Stimulated activated CD4-positive, alpha-beta T cell treated with anti-CD3 and anti-CD28 coated beads, Interleukin-2, amount 100 ng/mL, for 48 hours (primary cell): ENCODE measurements at places on chromosomes 3 and 15.

- no peak for DNase-seq
Observed at GRCh38 chr15:48292458-48292857, 38.8 kb upstream of the DUT start.

DNA sequence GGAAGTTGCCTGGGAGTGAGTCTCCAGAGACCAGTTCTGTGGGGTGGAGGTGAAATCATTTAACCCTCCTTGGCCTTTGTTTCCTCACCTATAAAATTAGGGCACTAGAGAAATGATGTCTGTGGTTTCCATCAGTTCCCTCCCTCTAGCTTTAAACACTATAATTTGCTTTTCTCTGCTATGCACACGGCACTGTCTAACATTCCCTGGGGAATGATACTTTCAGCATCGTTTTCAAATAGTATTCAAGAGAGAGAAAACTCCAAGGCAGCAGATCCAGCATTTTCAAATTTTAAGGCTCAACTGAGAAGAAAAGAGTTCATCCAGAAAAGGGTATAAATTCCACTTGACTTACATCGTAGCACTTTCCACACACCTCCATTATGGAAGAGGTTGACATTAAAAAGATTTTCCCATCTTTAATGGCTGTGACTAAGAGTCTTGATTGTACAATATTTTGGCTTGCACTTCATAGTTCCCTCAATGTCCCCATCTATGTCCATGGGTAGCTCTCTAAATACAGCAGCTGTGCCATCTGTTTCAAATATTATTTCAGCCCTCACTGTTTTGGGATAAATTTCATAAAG, 137.7 kb upstream of the ZPLD1 start:
- no peak for DNase-seq

DNA sequence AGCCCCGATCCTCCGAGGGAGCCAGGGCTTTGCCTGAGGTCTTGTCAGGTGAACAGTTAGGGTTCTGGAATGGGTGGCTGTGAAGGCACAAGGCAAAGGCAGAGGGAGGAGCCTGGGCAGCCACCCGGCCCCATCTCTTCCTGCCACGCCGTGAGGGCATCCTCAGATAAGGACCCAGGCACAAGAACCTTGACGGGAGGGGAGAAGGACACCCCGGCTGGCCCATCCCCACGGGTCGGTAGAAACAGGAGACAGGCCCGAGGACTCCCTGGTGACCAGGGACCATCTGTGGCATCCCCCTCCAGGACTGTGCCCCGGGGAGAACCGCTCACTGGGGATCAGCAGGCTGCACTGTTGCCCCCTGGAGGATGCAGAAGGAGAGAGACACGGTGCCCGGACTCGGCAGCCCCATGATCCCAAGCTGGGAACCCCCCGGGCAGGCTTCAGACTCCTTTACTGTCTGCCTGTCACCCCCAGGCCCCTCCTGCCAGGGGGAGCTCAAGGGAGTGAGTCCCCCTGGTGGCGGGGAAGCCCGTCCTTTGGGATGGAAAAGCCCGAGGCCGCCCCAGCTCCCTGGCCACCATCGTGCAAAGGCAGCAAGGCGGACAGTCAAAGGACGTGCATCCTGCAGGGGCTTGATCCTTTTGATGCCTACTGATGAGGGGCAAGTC, 12.3 kb upstream of the PCSK6 start:
- DNase-seq = peak; percentile 57

DNA sequence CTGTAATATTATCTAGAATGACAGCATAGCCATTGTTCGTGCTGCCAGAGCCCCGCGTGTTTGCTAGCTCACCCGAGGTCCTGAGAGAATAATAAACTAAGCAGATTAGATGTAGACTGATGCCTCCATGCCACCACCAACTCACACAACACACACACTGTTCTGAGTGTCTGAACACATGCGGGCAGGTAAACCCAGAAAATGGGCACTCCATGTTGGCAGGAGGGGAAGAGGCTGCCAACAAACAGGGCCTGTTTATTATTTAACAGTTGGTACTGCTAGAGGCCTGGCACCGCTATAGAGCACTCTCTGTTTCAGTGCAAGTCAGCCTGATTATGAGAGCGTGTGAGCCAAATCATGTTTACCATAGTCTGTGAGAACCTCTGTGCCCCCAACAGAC, 299.0 kb downstream of the ZBTB20 start:
- DNase-seq = no peak

DNA sequence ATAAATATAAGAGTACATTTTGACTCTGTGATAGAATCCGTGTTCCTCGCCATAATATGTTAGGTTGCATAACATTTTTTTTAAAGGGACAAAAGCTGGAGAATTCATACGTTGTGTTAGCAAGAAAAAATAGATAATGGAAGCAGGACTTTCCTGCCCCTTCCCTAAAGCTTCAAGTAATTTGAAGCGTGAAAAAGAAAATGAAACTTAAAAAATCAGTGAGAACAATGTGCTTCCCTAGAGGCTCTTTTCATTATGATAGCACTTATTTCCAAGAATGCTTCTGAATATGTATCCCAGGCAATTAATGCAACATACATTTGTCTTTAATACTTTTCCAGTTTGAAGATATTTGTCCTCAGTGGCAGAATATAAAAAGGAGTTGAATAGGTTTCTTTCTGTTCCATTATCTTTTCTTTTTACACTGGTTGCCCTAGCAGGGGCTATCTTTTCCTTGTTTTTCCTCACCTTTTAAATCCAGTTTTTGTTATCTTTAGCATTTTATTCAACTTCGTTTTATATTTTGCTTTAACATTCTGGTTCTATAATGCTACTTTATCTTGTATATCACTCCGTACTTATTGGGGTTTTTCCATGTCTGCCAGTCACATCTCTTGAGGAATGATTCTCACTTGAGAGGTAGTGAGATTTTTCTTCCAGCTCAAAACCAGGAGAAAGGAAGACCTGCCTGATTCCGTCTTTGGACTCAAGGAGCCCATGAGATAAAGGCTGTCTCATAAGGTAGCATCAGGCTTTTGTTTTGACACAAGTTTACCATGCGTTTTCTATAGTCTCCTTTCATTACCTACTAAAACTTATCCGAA, 113.8 kb downstream of the MBNL1 start:
- DNase-seq = no peak

DNA sequence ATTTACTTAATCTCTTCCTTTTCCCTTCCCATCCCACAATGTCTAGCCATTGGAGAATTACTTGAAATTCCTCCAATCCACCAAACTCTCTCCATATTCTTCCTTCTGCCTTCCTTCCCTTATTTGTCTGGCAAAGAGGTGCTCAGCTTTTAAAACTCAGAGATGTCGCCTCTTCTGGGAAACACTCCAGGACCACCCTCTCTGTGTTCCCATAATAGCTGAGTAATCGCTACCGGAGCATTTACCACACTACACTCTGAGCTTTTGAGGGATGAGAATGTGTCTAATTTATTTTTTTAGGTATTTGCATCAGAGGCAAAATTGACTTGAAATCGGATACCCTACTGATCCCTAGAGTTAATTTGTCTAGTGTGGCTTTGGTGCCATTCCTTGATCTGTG, 245.7 kb upstream of the TPRG1 start:
- DNase-seq = no peak

DNA sequence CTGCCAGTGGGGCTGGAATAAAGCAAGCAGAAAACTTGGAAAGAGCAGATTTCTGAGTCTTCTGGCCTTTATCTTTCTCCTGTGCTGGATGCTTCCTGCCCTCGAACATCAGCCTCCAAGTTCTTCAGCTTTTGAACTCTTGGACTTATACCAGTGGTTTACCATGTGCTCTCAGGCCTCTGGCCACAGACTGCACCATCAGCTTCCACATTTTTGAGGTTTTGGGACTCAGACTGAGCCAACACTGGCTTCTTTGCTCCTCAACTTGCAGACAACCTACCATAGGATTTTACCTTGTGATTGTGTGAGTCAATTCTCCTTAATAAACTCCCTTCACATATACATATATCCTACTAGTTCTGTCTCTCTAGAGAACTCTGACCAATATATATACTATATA, 706.6 kb downstream of the NR2F2 start:
- DNase-seq = no peak

DNA sequence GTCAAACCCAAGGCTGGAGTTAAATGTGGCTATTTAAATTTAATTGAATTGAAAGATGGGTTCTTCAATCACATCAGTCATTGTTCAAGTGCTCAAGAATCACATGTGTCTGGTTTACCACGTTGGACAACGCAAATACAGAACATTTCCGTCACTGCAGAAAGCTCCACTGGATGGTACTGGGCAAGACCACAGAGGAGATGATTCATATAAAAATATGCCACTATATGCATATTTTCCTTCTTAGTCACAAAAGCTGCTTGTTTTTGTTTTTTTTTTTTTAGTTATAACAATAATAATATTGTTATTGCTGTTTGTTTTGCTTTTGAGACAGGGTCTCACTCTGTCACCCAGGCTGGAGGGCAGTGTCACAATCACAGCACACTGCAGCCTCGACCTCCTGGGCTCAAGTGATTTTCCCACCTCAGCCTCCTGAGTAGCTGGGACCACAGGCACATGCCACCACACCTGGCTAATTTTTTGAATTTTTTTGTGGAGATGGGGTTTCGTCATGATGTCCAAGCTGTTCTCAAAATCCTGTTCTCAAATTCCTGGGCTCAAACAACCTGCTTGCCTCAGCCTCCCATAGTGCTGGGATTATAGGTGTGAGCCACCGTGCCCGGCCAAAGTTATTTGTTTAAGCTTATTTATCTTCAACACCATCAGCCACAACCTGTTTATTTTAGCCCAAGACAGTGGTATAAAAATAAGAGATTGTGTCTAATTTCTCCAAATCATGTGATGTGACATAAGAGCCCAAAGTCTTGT, 19.4 kb downstream of the RTP3 start:
- no peak for DNase-seq

DNA sequence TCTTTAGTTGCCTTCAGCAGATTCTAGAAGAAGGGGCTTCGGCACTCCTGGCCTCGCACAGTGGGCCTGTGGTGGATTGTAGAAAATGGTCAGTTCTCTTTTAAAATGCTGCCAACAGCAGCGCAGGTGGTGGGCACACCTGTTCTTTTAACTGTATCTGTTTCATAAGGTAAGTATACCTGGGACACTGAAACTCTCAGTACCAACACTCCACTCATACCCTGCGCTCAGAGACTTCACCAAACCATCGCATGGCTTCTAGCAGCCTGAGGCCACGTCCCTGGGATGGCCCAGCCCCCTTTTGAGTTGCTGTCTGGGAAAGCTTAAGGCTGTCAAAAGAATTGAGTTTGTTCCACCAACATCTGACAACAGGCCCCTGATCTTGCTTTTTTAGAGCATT, 56.7 kb upstream of the MCF2L2 start:
- no peak for DNase-seq

GRCh38 chr15:59322056-59322759, 50.5 kb downstream of the MYO1E start:
- DNase-seq = no peak

DNA sequence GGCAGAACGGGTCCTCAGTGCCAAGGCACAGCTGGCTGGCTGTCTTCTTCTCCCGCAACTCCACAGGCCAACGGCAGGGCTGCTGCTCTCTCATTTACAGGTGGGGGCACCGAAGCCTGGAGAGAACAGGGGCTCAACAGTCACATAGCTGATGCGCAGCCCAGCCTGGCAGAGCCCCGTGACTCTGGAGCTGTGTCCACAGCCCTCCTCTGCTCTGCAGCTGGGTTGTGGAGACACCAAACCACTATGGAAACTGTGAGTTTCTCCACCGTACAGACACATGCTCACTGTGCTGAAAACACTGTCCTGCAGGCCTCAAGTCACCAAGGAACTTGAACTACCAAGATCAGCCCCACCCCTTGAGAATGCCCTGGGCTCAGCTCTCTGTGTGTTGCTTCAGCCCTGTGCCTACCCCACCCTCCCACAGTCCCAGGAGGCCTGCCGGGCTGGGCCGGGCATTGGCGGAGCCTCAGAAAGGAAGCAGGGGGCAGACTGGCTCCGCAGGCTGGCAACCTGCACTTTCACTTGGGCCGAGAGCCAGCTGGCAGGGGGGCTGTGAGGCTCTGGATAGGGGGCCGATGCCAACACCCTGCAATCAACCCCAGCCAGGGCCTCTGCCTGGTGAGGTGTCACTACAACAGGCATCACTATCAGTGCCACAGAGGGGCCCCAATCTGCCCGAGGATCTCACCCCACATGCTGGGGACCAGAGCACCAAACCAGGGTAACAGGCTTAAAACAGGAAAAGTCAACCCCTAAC, 113.7 kb upstream of the RPL32 start:
- no peak for DNase-seq

- DNase-seq = no peak
Observed at GRCh38 chr15:71060983-71061382, 54.3 kb upstream of the THSD4 start.

DNA sequence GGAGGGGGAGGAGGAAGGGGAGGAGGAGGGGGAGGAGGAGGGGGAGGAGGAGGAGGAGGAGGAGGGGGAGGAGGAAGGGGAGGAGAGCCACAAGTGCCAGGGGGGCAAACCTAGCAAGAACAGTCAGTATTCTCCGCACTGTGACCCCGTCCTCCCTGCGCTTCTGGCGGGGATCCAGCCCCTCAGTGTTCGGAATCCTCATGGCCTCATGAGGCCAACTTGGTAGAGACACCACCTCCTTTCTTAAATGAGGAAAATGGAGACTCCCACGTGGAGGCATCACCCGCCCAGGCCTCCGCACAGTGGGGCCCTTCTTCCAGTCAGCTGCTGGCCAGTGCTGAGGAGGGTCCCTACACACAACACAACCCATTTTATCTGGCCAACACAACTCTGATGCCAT, 163.4 kb downstream of the XXYLT1 start:
- no peak for DNase-seq

DNA sequence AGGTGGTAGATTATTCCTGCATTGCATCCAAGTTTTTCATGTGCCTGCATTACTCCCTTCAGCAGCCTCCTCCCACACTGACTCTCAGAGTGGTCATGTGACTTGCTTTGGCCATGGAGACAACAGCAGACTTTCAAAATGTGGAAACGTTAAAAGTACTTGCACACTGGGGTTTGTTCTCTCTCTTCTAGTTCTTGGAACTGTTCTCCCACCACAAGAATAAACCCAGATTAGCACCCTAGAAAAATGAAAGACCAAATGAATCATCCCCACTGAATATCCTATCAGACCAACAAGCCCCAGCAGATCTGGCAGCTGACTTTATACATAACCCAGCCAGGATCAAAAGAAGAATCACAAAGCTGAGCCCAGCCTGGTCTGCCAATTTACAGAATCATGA, 398.5 kb downstream of the VPS13C start:
- DNase-seq = no peak

DNA sequence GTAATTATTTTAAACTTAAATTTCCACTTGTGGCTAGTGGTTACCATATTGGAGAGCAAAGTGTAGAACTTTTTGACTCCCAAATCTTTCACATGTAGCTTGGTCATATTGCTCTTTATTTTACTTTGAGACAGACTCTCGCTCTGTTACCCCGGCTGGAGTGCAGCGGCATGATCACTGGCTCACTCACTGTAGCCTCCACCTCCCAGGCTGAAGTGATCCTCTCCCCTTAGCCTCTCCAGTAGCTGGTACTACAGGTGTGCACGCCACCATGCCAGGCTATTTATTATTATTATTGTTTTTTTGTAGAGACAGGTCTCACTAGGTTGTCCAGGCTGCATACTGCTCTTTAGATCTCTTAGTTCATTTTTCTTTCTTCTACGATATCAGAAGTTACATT, 3.9 kb downstream of the FNDC3B start:
- no peak for DNase-seq
